ENCODE measurements at places on chromosomes 12 and 14.

DNA sequence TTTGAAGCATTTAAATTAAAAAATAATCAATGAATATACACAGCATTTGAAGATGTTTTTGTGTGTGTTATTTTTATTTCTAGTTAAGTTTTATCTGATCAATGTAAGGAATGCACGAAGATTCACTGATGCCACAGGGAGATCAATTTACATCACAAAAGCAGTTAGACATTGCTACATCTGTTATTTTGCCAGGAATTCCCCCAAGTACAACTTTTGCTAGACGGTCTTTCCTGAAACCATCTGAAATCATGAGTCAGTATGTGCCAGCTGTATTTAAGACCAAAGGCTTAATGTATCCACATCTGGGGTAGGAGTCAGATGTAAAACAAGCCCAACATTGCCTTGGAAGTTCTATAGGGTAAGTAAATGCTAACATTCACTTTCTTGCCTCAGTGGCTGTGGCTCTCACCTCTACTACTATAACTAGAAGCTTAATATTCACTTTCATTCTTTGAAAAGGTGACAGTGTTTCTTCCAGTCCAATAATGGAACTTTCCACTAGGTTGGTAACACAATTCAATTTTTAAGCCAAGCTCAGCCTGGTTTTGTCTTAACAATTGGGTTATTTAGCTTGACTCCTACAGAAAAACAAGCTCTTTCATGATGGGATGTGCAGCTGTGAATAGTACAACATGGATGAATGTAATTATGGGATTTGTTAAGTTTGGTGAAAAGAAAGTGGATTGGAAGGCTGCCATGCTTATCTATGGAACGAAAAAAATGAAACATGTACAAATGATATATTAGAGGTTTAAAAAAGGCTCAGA is 385.4 kb upstream of the TMEM132C start:
- DNase-seq, result no peak

- DNase-seq, result no peak
Observed at GRCh38 chr12:56998981-56999380, 7.4 kb downstream of the ZBTB39 start.

DNA sequence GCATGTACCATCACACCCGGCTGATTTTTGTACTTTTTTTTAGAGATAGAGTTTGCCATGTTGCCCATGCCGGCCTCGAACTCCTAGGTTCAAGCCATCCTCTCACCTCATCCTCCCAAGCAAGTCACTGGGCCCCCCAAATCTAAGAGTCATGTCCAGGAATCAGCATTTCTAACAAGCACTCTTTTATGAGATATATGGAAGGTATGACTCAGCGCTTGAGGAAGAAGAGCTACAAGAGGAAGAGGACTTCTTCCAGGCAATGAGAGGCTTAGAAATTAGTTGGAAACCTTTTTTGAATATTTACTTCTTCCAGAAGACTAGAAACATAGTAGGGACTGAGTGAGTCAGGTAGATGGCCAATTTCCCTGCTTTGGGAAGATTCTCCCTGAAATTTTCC is 114.5 kb downstream of the HMGA2 start:
- no peak for DNase-seq

DNA sequence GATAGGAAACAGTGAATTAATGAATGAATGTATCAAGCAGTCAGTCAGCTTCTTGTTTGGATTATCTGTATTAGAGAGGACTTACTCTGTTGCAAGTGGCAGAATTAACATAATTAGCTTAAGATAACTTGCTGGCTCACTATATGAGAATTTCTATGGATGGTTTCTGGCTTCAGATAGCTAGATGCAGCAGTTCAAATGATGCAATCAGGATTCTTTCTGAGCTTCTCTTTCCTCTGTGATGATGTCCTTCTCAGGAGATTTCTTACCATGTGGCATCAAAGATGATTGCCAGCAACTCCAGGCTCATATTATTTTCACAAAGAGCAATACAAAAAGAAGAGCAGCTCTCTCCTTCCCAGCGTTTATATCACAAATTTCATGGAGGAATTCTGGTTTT is 30.7 kb downstream of the FRMD6 start:
- no peak for DNase-seq

DNA sequence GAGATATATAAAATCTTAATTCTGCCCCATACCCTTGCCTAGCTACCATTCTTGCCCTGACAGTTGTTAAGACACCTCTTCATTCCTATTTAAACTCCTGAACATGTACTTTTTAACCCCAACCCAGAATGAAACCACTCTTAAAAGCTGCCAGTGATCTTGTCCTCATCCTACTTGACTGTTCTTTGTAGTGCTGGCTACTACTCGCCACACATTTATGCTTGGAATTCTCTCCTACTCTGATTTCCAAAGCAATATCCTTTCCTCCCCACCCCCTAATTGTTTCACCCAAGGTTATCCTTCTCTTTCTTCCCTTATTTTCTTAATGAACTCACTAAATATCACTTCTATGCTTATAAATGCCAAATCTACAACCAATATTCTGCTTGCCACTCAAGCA is 4.1 kb downstream of the NFYB start:
- no peak for DNase-seq

GRCh38 chr12:57258977-57259970 is 8.3 kb upstream of the STAC3 start:
- no peak for DNase-seq

- DNase-seq, result no peak
Observed at GRCh38 chr12:60279221-60279620, 683.4 kb downstream of the SLC16A7 start.

DNA sequence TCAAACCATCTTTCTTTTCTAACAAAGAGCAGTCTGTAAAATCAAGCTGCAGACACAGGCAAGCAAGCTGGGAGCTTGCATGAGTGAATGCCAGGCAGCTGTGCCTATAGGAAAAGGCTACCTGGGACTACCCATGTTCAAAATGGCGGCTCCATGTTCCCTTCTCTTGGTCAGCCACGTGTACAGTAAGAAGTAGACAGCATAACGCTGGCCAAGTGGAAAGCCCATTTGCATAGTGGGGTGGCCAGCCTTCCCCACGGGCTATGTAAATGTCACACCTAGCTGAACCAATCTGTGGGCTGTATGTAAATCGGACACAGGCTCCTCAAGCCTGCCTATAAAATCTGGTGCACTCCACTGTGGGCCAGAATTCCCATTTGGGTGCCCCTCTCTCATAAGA is 117.1 kb downstream of the SYT10 start:
- DNase-seq, result no peak

- no peak for DNase-seq
Observed at GRCh38 chr14:20697273-20698017, 8.9 kb downstream of the ANG start.

DNA sequence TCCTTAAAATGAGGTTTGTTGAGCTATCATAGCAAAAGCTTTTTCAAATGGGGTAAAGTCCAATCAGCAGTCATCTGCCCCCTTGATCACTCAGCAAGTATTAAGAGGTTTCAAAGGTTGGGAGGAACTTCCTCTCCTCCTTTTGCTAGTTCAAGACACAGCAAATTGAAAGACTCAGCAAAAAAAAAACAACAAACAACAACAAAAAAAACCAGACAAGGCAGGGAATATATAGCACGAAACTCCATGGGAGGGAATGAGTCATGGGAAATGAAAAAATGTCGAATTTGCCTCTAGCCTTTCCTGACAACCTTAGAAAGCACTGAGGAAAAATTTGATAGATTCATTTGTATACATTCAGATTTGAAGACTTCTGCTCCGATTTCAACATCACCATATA is 1.6 kb upstream of the SLC7A8 start:
- no peak for DNase-seq

DNA sequence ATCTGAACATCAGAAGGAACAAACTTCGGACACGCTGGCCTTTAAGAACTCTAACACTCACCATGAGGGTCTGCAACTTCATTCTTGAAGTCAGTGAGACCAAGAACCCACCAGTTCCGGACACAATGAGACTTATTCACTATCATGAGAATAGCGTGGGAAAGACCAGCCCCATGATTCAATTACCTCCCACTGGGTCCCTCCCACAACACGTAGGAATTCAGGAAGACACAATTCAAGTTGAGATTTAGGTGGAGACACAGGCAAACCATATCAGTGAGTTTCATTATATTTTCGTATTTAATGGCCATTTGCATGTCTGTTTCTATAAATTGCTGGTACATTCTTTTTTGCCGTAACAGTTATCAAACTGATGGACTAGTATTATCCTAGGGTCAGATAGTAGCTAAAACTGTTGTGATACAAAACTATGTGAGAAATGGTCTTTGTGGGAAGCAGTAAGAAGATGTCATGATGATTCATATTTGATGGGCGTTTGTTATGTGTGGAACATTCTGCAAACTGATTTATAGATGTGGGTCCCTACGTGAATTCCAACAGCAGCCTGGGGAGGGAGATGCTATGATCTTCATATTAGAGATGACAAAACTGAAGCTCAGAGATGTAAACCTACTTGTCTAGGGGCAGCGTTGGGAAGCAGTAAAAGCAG is 282.4 kb upstream of the TMEM132C start:
- DNase-seq, result no peak

GRCh38 chr14:100371773-100372172 is 48.6 kb downstream of the SLC25A47 start:
- no peak for DNase-seq

- DNase-seq, result no peak
Observed at GRCh38 chr12:126431767-126432166, 1366.5 kb downstream of the AACS start.

DNA sequence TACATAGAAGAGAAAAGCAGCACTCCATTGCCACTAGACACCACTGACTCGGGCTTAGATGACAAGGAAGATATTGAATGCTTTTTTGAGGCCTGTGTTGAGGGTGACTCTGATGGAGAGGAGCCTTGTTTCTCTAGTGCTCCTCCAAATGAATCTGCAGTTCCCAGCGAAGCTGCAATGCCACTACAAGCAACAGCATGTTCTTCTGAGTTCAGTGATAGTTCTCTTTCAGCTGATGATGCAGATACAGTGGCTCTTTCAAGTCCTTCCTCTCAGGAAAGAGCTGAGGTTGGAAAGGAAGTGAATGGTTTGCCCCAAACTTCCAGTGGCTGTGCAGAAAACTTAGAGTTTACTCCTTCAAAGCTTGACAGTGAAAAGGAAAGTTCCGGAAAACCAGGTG is 114.5 kb upstream of the NPAS3 start:
- no peak for DNase-seq

GRCh38 chr14:34088914-34089313 is 138.0 kb upstream of the EGLN3 start:
- DNase-seq, result no peak

DNA sequence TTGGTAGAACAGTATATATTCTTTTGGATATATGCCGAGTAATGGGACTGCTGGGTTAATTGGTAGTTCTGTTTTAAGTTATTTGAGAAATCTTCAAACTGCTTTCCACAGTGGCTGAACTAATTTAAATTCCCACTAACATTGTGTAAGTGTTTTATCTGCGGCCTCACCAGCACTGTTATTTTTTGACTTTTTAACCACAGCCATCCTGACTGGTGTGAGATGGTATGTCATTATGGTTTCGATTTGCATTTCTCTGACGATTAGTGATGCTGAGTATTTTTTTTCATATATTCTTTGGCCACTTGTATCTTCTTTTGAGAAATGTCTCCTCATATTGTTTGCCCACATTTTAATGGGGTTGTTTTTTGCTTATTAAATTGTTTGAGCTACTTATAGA is 357.4 kb downstream of the C12orf50 start:
- DNase-seq, result no peak

- DNase-seq, result no peak
Observed at GRCh38 chr14:74599321-74599761, 12.7 kb downstream of the LTBP2 start.

- DNase-seq, result no peak
Observed at GRCh38 chr12:14284184-14284722, 81.2 kb upstream of the ATF7IP start.

DNA sequence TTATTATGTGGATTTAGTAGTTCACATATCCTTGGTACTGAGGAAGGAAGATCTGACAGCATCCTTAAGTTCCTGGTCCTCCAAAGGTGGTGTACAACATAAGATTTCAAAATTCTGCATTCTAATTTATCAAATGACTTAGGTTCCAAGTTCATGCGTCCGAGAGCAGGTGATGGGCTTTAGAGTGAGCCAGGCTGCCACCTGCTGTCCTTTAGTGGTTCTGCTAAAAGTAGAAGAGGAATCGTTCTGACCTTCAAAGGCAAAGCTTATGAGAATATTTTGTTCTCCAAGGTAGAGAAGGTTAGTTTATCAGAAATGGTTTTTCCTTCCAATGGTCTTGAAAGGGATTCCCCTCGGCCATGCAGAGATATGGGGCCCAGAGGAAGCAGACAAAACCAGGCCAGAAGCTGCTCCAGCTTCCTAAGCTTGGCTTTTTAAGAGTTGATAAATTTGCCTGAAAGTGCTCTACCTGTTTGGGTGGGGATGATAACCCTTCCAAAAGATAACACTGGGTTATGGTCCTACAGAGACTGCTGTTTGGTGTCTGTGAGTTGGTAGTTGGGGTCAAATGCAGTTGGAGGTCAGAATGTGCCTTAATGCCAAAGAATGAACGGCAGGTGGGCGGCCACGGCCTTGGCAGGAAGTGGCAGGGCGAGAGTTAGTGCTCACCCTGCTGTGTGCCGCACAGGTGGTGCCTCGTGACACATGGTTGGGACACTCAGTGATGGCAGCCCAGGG is 29.1 kb upstream of the LRTM2 start:
- peak; percentile 48 for DNase-seq

DNA sequence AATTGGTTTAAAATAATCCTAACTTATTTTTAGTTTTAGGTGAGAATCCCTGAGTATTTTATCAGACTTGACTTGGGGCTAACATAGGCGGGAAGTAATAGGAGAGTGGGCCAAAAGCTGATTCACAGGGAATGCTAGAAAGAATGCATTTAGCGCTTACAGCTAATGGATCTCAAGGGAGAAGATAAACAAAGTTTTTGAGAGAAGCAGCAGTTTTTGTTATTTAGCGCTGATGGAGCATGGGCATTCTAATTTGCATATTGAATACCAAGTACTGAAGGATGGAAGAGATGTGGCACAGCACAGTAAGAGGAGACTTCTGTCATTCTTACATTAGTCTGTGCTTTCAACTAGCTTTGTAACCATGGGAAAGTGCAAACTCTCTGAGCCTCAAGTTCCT is 436.0 kb upstream of the FBXO33 start:
- DNase-seq, result no peak

DNA sequence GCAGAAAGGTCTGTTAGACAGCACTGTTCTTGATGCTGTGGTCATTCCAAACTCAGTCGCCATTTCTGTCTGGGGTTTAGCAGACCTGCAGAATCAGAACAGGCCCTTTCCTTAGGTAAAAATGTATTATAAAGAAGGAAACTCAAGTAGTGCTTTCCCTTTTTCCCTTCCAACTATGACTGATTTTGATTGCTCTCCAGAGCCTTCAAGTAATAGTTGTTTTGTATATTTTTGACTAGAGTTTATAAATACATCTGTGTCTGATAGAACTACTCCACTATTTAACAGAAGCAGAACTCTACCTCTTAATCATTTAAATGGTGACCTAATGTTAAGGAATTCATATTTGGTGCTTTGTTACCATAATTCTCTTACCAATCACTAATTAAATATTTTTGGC is 74.0 kb downstream of the WNK1 start:
- no peak for DNase-seq

DNA sequence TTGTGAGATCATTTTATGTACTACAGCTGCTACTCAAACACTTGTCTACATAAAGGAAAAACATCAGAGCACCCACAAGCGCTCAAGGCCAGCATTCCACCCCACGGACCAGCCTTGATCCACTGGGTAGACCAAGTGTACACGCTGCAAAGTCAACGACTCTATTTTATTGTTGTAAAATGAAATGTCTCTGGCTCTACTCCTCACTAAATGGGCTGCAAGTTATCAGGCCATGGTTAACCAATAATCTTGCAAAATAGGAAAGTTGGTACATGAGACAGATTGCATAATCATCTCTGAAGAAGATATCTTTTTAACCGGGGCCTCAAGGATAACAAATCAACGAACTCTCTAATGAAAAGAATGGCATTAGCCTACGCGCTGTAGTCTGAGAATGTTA is 69.9 kb upstream of the FOXN3 start:
- no peak for DNase-seq

Measured in activated CD8-positive, alpha-beta memory T cell treated with anti-CD3 and anti-CD28 coated beads for 4 hours (primary cell).